ENCODE measurements at places on chromosomes 5 and 9.
A peak's percentile ranks its signal among the peaks of the same experiment; 100 is the strongest.

DNA sequence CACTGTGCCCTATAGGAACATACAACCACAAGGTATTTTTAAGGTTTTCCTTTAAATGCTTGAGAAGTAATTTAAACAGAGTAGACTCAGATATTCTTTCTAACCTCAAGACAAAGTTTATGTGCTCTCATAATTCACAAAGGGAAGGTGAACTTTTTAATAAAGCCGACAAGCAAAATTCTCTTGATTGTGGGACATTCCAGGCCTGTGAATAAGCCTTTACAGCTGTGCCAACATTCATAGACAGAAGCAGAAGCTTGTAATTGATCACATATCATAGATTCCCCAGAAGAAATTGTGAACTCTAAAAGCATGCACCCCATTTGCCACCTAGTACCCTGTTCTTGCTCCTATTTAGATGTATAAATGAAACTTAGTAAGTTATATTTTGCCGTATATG, 1107.8 kb upstream of the SEMA6A start:
- no peak for DNase-seq

DNA sequence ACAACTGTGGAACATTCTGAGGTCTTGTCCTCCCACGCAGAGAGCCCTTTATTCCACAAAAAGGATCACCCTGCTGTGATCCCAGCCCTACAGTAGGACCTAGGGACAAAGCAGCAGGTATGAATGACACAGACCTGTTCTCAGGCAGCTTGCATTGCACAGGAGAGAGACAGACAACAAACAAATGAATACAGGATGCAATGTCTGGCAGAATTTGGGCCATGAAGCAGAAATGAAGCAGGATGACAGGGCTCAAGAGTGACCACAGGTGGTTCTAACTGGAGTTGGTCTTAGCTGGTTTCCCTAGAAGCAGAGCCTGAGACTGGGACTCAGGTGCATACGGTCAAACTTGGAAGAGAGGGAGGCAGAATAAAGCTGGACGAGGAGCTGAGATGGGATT, 388.8 kb downstream of the CDK5RAP2 start:
- no peak for DNase-seq

DNA sequence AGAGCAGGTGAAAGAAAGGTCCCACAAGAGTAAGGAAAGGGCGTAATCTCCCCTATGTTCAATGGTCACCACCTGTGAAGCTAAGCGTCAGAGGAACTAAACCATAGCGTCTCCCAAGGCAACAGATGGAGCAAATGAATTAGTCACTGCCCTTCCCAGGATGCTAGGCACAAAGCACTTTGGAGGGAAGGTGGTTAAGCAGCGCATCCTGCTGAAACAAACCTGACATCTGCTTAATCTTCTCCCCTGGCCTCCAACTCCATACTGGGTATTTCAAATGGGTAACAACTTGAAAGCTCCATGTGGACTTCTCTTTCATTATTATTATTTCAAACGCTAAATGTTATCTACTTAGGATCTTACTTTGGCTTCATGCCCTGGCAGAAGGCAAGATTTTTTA, 227.3 kb downstream of the MLLT3 start:
- no peak for DNase-seq

DNA sequence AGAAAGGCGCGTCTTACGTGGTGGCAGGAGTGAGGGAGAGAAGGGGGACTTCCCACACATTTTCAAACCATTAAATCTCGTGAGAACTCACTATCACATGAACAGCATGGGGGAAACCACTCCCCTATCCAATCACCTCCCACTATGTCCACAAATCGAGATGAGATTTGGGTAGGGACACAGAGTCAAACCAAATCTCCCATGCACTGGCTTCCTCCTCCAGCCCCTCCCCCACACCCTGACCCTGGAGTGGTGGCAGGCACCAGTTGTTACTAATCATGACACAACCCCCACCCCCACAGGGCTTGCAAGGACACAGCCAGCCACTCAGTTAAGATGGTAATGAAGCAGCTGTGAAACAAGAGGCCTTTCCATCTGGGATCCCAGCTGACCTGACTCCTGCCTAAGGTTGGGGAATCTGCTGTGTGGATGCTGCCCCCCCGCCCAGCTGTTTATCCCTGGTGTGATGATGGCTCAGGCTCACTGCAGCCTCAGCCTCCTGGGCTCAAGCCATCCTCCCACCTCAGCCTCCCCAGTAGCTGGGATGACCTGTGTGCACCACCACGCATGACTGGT, 57.1 kb upstream of the FUBP3 start:
- DNase-seq, result no peak

DNA sequence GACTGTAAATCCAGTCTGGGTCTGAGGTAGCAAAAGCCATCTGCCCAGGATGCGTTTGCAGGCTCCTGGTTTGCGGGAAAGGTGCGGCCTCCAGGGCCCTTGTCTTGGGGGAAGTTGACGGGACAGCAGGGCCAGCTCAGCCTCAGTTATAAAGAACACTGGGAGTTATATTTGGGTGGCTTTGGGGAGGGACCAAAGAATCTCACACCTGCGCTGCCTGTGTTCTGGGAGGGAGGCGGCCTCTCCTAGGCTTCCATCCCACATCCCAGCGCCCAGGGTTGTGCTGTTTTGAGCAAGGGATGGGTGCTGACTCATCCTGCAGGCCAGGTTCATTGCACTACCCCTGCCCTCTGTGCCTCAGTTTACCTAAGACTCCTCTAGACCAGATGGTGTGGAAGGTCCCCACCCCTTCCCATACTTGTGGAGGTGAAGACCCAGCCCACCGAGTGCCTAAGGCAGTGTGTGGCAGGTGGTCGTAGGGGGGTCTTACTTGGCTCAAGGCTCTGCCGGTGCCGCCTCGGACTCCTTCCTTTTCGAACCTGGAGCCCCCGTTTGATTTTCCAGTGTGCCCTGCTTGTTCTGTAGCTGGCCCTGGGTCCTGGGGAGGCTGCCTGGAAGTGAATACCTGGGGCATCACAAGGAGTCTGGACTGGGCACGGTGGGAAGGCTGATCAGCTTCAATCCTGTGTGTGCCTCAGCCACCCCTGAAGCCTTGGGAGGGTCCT, 39.3 kb upstream of the FCN2 start:
- no peak for DNase-seq

GRCh38 chr5:59357381-59357977, 536.0 kb downstream of the PDE4D start:
- DNase-seq, result no peak

DNA sequence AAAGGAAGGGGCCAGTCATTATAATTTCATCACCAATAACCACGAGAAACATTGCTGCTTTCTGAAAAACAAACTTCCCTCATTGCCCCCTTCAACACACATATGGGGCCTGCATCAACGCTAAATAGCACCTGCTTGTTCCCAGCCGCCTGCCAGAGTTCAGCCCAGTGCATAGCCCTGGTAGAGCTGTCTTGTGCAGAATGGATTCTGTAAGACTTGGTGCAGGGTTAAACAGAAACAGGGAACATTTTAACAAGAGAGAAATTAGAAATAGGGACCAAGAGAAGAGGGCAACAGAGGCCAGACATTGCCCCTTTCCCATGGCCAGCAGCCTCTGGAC, 56.7 kb downstream of the UBE2QL1 start:
- DNase-seq, result no peak

DNA sequence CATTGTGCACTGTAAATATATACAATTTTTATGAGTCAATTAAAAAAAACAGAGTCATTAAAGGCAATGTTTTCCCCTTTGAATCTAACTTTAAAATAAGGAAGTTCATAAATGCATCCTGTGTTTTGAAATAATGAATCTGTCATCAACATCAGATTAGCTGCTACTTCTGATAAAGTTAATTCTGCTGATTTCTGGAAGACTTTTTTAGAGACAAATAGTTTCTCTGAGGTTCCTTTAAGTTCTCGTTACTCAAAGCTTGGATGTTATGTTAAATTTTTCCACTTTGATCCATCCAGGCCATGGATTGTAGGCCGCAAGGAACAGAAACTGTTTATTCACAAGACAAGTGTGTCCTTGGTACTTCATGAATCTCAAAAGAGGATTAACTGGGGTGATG, 115.5 kb downstream of the CARTPT start:
- DNase-seq, result no peak

- peak; percentile 88 for DNase-seq
These were observed 9.8 kb downstream of the PIK3R1 start for GRCh38 chr5:68225188-68225910.

GRCh38 chr5:86427158-86427557, 190.6 kb upstream of the COX7C start:
- DNase-seq, result no peak

- DNase-seq, result peak; percentile 64
These were observed 36.7 kb downstream of the NFIB start for GRCh38 chr9:14277244-14277643.

DNA sequence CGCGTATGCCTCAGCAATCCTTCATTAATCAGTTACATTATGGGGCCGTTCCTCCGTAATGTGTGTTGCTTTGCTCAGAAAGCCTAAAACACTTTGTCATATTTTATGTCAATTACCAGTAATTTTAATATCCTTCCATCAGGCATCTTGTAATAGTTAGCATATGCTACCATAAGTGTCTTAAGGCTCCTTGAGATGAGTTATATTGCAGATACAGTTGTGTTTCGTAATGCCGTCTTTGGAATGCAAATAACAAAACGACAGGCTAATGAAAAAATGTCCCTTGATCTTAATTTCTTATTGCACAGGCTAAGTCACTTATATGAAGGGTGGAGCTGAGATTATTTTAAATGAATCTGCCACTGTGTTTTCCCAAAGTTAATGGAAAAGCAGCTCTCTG, 50.5 kb downstream of the TBCA start:
- DNase-seq, result no peak

DNA sequence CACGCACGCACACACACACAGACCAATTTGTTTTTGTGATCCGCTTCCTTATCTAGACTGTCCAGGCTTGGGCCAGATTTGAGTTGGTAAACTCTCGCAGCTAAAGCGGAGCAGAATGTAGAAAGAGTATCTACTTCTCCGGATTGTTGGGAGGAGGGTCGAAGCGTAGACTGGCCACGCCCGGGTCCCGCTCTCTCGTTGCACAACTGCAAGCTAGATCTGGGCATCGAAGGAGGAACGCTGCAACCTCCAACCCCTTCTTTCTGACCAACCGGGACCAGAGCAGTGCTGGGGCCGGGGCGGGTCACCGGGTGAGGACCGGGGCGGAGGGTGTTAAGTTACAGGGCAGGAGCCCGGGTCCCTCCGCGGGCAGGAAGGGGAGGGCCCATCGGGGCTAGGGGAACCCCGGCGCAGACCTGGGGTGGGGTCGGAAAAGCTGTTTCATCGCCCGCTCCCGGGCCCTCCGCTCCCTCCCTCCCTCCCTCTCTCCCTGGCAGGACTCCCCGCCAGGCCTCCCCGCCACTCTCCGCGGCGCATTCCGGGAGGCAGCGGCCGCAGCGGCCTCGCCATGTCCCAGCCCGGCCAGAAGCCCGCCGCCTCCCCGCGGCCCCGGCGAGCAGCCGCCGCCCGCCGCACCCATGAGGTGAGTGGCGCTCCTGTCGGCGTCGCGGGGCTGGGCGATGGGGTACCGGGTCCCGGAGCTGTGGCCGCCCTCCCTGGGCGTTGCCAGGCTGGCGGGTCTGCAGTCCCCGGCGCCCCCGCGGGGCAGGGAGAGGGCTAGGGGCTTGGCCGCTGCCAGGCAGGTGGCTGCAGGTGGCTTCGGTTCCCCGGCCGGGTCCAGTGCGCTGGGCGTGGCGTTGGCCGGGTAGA, at the start of gene CAST:
TSS of gene CAST (plus strand) at position 522 of the 870 bp plus-strand sequence. CDS start at position 569, 47 bp downstream.
- peak; percentile 78 for DNase-seq

GRCh38 chr5:24789611-24790351, 145.0 kb upstream of the CDH10 start:
- no peak for DNase-seq

- no peak for DNase-seq
These were observed 132.9 kb downstream of the NFIB start for GRCh38 chr9:14180960-14181537.

DNA sequence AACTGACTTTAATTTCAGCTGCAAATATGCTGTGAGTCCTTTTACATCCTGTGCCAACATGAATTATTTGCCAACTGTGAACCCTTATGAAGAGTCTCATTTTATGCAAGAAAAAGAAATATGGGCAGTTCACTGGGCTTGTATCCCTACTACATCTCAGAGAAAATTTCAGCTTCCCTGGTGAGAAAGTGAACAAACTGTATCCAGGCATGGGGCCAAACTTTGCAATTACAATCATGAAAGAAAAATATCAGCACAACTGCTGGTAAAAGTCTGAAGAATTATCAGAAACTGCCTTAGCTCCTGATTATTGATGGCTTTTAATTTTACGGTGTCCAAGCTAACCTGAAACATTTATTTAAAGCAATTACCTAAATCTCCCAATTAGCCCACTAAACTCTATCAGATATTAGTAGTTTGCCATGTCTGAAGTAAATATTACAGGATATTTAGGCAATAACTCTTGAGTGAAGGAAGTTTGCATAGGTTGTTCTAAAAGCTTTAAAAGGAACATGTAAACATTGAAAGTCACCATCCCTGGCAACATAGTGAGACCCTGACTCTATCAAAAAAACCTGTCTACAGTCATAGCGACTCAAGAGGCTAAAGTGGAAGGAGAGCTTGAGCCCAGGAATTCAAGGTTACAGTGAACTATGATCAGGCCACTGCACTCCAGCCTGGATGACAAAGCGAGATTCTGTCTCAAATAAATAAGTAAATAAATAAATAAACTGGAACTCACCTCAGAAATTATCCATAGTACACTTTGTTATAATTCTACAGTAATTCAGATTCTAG, 83.9 kb upstream of the HCN1 start:
- DNase-seq, result no peak

- no peak for DNase-seq
These were observed 64.6 kb upstream of the FCN1 start for GRCh38 chr9:134982311-134982710.

DNA sequence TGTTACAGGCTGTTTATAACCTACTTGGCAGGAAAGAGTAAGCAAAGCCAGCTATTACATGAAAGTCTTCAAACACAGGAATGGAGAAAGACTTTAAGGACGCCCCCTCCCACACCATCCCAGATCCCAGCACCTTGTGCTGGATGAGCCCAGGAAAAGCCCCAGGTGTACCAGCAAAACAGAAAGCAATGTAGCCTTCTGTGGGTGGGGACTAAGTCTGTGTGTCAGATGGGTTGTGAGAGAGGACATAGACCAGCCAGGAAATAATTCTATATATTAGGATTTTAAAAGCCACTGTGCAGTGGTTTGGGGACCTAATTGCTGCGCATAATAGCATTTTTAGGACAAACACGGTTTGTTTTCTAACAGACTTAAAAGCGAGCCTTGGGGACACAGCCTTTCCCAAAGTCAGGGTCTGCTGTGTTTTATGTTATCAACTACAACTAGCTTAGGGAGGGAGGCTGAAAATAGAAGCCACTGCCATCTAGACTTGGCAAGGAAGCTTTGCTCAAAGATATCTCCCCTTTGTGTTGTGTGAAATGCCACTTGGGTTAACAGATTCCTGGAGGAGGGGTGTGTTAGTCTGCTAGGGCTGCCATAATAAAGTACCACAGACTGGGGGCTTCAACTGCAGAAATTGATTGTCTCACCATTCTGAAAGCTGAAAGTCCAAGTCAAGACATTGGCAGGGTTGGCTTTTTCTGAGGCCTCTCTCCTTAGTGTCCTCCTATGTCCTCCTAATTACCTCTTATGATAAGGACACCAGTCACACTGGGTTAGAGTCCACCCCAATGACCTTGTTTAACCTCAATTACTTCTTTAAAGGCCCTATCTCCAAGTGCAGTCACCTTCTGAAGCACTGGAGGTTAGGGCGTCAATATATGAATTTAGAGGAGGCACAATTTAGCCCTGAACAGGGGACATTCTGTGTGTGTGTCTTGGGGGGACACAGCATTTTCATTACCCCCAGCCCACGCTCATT, 17.2 kb upstream of the UBE2QL1 start:
- DNase-seq, result no peak
